ENCODE measurements at places on chromosomes 3 and 15.

GRCh38 chr3:155024006-155024638 lies 56.0 kb upstream of the MME start:
- no peak for DNase-seq

DNA sequence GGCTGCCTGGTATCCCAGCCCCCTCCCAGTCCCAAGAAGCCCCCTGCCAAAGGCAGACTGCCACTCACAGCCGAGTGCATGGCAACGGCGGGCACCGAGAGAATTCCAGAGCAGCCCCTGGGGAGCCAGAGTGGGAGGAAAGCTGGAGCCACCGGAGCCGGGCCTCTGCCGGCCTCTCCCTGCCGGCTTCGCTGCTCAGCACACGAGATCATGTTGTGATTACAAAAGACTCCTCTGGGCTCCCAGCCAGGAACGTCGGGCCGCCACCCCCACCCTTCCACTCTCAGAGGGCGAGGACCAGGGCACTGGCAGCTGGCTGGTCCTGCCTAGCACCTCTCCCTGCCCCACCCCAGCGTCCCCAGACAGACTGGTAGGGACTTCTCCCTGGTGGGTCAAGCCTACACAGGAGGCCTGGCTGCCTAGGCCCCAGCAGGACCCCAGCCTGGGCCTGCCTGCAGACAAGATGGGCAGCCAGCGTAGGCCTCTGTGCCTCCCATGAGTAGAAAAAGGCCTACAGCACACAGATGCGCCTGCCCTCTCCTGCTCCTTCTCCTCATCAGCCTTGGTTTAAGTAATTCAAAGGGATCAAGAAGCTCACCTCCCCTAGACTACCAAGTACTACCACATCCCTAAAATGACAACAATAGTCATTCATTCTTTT lies at the start of gene CCDC9B:
TSS of gene CCDC9B (minus strand) at position 200 of the 661 bp plus-strand sequence. CDS start at position 80, 120 bp downstream.
- DNase-seq = no peak

DNA sequence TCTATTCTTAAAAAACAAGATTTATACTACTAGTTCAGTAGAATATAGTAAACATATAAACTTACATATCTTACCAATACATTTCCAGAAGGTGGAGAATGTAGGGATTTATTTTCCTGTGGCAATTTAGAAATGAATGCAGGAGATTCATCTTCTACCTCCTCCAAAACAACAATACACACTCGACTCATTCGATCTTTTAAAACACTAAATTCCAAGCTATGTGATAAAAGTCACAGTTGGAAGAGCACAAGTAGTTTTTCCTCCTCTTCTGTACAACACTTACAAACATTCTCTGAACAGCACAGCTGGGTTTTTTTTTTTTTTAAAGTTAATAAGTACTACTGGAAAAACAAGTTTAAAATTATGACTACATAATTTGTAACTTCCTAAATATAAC lies 1.4 kb downstream of the ANKRD28 start:
- DNase-seq = no peak

GRCh38 chr15:78365917-78366316 lies 25.8 kb downstream of the CRABP1 start:
- DNase-seq = no peak

DNA sequence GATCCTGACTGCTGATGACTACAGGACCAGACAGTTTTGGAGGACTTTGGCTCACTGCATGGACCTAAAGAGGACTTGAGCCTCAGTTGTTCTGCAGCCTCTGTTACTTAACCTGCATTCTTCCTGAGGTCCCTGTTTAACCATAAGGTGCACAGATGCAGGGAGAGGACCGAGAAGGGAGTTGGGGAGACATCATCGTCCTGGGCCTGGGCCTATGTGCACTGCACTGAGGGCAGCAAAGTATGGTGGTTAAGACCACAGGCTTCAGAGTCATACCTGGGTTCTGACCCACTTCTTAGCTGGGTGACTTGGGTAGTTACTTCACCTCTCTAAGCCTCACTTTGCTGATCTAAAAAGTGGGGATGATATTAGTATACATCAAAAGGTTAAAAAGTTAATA lies 21.9 kb downstream of the KY start:
- DNase-seq = no peak

GRCh38 chr15:76903251-76903681 lies 1.9 kb downstream of the SCAPER start:
- DNase-seq = no peak

GRCh38 chr15:35181538-35181937 lies 96.4 kb upstream of the NANOGP8 start:
- DNase-seq = no peak

DNA sequence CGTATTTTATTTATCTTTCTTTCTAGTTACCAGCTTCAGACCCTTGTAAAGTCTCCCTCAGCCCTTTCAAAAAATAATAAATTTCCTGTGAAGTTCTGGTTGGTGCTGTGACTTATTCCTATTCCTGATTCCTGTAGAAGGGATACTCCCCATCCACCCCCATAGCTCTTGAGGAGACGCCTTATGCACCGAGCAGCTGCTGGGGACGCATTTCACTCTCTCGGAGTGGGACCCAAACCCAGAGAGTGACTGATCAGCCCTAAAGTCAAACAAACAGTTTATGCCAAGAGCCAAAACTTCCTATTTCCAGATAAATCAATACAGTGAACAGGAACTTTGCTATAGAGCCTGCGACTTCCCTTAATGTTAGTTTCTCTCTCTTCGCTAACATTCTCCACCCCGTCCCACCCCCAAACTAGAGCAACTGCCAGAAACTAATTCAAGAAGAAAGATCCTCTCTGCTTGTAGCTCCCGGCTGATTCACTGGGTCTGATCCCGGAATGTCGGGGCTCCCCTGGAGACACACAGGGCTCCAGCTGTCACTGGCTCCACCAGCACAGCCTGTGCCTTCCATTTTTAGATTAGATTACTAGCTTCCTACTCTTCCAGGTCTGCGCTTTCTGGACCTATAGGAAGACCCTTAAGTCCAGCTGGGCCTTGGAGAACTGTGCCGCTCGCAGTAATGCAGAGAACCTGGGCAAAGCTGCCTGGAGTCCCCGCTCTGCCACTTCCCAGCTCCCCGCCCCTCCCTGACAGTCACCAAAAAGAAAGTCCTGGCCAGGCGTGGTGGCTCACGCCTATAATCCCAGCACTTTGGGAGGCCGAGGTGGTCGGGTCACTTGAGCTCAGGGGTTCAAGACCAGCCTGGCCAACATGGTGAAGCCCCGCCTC lies 45.2 kb downstream of the KLHL25 start:
- DNase-seq = no peak

DNA sequence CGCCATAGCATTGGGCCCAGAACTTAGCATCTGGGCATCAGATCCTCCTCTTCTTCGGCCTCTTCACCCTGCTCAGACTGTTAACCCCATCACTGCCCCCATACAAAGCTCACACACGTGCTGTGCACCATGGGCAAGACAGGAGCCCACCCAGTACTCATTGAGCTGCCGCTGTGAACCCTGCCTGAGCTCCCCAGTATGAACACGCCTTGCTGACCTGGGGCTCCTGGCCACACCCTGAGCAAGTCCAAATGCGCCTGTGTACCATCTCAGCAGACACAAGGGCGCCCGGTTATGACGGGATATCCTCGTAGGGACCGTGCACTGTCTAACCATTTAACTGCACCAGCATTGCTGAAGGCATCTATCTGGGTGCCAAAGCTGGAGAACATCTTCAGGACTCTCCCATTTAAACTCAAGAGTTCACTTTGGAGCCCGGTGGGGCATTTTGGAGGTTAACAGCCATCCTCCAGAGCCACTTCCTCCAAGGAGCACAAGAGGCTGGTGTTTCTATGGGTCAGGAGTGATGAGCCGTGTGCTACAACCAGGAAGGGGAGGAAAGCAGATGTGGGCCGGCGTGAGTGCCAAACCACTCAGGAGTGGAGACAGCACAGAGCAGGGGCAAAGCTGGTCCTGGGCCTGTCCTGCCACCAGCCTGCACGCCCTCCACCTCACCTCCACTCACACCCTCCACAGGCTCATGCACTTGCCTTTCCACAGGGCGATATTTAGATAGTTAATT lies 12.1 kb downstream of the PRR23E start:
- DNase-seq = no peak

DNA sequence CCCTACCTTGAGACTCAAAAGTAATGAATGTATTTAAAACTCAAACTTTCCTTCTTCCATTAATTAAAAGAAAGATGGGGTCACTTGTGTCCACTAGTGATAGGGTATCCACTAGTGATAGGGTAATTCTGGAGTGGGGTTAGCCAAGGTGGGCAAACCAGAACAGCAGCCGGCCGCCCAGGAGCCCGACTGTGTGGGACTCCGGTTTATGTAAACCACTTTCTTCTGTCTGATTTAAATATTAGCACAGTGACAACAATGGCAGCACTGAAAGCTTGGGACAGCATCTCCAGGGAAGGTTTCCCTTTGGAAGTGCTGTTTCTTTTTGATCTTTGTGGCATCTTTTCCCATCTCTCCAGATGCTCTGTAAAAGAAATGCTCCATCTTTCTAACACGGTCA lies 722 bp downstream of the MYZAP start:
- DNase-seq = no peak

DNA sequence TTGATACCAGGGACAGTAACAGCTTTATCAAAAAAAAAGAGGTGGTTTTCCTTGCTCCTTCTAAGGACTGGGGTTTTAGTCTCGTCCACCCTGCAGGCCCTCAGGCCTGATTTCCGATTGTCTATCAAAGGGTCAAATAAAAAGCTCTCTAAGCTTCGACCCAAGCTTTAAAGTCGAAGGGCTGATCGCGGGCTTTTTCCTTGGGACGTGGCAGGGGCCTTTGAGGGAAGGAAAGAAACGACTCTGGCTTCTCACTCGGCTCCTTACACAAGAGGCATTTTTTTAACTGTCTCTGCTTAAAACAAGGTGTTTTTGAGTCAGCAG lies 354 bp upstream of the KLHL24 start:
- no peak for DNase-seq

DNA sequence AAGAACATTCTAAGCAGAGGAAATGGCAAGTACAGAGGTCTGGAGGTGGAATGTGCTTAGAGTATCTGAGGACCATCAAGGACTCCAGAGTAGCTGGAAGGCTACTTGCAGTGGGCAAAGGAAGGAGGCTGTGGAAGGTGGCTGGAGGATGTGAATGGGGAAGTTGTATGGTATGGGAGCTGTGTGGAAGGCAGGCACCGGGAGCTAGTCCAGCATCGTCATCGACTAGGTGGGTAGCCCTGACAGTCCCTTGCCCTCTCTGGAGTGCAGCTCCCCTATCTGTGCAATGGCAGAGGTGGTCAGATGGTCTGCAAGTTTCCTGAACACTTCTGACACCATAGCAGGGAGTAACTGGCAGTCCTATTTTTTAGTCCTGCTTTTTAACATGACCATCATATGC lies 19.3 kb downstream of the CCDC13 start:
- no peak for DNase-seq

- no peak for DNase-seq
These were observed 43.4 kb downstream of the HCN4 start for GRCh38 chr15:73325191-73325861.

DNA sequence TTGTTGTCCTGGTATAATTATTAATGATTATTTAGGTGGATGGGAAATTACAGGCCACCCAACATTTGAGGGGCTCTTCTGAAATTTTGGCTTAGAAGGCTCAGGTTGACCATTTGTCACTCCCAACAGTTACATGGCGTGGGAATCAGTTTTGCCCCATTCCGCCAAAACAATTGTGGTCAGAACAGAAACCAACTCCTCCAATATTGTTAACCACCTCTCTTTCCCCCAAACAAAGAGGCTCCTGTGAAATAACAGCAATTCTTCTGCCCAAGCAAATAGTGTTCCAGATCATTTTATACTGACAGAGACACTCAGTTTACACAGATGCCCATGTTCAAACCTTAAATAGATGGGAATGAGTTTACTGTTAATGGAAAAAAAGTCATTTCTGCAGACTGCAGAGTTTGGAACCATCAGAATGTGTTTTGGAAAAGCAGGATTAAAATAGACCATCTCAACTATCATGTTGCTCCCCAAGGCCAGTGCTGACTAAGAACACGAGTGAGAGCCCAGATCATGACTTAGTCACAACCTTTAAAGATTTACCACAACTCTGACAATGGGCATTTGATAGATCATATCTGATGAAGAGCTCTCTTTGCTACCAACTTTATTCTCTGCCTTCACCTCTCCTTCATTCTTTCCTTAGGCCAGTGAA lies 102.1 kb downstream of the DUT start:
- DNase-seq = no peak

- DNase-seq = no peak
These were observed 22.0 kb upstream of the LEKR1 start for GRCh38 chr3:156803952-156804741.

DNA sequence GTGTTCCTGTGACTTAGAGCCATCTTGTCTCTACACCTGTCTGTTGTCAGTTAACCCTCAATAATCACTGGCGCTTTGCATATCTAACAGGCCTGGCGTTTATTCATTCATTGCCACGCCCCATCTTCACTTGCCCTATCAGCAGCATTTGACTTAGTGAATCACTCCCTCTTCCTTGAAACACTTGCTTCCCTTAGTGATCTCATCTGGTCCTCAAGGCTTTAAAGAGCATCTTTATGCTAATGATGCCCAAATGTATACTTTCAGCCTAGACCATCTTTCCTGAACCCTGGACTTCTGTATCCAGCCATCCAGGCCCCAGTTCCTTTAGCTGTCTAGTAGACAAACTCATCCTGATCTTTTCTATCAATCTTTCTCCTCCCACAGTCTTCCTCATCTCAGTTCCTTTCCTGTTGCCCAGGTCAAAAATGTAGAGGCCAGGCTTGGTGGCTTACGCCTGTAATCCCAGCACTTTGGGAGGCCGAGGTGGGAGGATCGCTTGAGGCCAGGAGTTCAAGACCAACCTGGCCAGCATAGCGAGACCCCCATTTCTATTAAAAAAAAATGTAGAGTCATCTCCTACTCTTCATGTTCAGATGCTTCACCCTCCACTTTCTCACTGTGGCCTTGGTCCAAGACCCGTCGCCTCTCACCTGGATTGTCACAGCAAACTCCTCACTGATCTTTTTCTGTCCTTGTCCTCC lies 1.4 kb upstream of the IGDCC4 start:
- DNase-seq = no peak

DNA sequence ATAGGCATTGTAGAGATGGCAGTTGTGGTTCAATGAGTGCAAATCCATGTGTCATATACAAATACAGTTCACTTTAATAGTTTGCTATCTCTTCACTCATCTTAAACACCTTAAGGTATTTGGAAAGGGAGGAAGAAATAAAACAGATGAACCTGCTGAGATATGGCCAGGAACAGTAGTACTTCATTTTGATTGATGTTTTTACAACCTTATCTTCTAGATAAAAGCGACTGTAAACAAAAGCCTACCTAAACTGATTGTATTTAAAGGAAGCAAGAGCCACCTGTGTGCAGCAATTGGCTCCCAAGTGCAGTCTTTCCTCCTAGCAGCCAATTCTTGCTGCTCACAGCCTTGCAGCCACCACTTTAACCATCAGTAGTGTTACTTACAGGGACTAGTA lies 217.7 kb downstream of the CDIN1 start:
- DNase-seq = no peak
